Esophagus squamous epithelium (tissue), 5 donors: ENCODE measurements at places on chromosomes 11 and 22.

- DNase-seq = no peak
These were observed 48.3 kb downstream of the ARHGEF12 start for GRCh38 chr11:120384476-120384875.

GRCh38 chr11:1260023-1260501 lies 37.2 kb downstream of the MUC5B start:
- DNase-seq = no peak

- DNase-seq = no peak
These were observed 60.5 kb downstream of the HIPK3 start for GRCh38 chr11:33317662-33318061.

DNA sequence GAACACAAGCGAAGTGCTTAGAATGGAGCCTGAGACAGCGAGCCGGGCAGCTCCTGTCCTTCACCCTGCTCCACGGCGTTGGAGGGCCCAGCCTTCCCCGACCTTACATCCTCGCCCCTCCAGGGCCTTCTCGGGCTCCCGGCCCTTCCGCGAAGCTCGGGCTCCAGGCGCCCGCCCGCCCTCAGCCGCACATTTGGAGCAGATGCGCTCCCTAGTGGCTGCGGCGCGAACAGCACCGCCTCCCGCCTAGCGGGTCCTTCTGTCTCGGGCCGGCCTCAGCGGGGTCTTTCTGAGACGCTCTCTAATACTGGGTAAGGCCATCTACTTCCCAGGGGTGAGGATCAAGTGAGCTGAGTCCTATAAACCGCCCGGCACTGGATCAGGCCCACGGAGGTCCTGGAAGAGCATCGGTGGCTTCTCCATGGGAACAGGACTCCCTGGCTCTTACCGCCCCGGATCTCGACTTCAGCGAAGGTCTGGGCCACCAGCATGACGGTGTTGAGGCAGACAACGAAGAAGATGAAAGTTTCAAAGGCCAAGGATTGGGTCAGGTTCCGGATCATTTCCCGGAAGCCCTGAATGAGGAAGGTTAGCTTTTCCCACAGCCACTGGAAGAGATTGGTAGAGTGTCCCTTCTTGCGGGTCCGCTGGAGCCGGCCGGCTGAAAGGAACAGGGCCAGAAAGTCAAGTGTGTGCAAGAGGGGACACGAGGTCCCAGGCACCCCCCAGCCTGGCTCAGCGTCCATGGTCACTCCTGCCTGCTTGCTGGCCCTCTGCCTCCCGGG lies 3.7 kb downstream of the CATSPER1 start:
- DNase-seq = no peak

GRCh38 chr11:77590194-77590782 lies 535 bp downstream of the AQP11 start:
- DNase-seq = no peak
